ENCODE measurements at places on chromosomes 7 and 10.

DNA sequence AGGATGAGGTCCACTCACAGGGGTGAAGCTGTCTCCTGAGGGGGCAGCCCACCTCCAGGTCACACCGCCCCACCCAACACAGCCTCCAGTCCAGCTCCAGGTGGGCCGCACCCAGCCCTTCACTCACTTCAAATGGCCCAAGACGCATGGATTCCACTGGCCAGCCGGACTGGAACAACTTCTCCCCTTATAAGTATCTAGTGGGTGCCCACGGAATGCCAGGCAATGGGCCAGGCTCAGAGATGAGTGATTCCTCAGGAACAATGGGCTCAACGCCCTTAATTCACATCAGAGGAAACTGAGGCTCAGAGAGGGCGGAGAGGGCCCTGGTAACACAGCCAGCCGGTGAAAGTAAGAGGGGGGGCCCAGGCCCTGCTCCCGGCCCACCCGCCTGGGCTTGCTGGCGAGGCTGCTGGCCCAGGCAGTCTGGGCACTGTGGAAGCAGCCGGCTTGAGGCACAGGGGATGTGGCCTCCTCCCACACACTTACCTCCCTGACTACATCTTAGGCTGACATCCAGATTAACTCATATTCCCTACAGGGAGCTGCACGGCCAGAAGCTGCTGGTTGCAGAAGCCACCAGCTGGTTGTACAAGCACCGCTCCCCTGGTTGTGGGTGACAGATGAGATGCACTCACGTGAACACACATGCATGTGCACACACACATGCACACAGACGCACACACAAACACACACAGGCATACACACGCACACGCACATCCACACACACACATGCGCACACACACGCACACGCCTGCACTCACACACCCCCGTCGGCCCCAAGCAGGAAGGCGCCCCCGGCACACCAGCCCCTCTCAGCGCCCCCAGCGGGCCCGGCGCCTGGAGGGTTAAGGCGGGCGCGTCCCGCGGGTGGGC is 1.0 kb upstream of the FAM20C start:
- DNase-seq: no peak

GRCh38 chr10:76743169-76743568 is 894.4 kb downstream of the KCNMA1 start:
- DNase-seq: no peak

- no peak for DNase-seq
Measured at GRCh38 chr10:103666087-103666761, 172.7 kb downstream of the NEURL1 start.

- no peak for DNase-seq
Measured at GRCh38 chr7:123494193-123494796, 40.1 kb downstream of the IQUB start.

- DNase-seq: no peak
Measured at GRCh38 chr10:77926566-77927401, at the start of gene DLG5. DLG5 (minus strand) TSS chr10:77926755; CDS start chr10:77926520, 235 bp downstream.

- DNase-seq: no peak
Measured at GRCh38 chr7:179209-179681, 13.1 kb upstream of the FAM20C start.

DNA sequence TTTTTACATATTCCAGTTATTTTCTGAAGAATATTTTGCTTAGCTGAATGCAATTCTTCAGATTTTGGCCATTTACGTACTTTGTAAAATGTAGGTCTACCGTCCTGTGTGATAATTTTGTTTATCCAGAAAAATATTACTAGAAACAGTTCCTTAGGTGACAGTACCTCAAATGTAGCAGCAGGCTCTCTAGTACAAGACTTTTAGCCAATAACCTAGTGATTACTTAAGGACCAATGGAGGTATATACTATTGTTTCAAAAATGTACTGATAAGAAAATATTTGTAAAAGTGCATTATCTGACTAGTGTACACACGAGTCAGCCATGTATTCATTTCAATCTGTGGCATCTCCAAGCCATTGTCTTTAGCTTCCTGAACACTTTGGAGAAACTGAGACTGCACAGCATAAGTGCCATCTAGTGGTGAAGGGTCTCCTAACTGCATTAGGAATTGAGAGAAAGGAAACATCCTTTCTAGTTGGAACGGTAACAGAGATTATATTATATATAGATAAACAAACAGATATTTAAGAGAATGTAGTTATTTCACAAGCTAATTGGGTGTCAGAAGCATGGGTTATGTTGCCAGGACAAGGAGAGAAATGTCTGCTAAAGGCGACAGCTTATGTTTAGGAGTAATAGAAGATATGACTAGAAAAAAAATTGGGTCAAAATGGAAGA is 23.7 kb downstream of the RTKN2 start:
- DNase-seq: no peak

DNA sequence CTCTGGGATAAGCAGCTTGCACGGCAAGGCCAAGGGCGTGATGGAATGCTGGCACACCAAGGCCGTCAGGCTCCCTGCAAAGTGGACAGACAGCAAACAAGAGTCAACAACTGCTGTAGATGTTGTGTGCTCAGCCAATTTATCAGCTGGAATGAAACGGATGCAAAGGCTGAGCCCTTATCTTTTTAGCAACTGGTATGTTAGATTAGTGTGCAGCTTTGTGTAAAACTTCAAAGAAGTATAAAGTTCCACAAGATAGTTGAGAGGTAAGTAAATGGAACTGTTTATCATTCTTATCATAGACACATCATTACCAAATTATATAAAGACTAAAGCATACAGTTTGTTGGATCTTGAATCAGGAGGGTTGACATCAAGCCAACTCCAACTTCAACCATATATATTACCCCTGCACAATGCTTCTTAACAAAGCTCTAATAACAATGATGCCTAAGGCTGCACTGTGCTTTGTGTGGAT is 289.0 kb downstream of the TNS3 start:
- DNase-seq: no peak

DNA sequence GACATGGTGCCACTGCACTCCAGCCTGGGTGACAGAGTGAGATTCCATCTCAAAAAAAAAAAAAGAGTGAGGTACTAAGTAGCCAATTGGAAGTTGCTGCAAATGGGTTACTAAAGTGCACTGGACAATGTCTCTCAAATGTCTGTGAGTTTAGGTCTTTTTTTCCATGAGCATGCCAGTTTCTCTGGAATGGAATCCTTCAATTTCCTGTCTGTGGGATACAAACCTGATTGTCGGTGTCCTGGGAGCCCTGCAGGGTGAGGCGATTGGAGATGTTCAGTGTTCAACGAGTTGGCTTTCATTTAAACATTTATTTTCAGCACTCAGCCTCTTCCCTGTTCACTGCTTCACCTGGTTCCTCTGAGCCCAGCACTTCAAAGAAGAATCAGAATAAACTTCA is 5.3 kb upstream of the CALD1 start:
- DNase-seq: no peak

DNA sequence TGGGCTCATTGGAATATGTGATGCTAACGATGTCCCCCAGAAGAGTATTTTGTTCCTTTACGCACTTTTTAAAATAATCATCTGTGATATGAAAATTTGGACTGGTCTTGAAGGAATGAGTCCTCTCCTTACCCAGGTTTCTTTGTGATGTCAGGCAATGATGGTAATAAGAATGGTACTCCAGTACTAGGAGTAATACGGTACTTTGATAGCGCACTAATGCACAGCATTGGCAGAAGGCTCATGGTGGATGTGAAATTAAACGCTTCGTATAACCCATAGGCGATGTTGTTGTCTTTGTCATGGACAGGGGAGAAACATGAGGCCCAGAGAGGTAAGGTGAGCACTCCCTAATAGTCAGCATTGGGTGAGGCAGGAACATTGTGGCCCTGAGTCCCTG is 125.4 kb downstream of the DPP6 start:
- no peak for DNase-seq

DNA sequence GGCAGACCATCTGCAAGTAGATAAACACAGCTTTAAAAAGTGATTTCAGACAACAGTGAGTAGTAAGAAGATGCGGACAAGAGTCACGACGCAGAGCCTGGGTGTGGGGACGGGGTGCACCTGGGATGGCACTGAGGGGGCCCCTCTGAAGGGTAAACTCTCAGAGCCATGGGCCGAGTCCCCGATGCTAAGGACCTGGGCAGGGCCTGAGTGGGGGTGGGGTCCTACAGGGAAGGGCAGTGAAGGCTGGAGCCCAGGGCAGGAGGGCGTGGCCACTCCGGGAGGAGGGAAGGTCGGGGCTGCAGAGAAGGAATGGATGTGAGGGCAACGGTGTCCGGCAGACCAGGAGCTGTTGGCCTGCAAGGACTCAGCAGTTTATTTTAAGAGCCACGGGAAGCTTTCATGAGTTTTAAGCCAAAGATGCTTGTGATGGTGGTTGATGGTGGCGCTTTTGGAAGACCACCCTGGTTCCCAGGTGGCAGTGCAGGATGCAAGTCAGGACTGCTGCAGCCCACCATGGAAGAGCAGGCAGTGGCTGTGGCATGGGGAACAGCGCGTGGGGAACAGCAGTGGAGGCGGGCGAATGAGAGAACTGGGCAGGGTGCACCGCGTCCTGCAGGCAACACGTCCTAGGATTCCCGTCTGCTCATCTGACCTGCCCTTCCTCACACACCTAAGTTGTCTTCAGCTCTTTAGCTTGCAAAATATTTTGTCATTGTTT is 296.8 kb downstream of the DNAJB6 start:
- DNase-seq: no peak

DNA sequence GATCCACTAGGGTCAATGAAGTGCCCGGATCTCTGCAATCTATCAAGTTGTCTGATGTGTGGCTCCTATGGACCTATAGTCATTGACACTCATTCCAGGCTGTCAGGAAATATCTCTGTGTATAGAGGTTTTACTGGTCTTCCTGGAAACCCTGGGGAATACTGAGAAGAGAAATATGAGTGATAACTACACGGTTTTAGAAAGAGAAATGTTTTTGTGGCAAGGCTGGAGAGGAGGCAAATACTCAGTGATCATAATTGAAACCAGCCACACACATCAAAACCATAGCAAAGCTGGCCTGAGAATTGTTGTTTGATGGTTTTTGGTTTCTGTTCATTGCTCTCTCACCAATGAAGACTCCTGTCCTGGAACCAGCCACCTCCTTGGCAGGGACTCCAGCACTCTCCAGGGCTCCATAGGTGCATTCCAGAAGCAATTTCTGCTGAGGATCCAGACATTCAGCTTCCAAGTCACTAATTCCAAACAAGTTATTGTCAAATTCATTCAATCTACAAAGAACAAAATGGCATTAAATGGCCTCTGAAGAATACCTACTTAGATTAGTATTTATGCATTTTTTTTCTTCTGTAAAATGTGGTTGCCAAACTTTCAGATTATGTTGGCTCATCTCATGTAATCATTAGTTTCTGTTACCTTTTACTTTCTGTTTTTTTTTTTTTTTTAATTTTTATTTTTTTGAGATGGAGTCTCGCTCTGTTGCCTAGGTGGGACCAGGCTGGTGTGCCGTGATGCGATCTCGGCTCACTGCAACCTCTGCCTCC is 108.6 kb upstream of the ABI1 start:
- DNase-seq: no peak

DNA sequence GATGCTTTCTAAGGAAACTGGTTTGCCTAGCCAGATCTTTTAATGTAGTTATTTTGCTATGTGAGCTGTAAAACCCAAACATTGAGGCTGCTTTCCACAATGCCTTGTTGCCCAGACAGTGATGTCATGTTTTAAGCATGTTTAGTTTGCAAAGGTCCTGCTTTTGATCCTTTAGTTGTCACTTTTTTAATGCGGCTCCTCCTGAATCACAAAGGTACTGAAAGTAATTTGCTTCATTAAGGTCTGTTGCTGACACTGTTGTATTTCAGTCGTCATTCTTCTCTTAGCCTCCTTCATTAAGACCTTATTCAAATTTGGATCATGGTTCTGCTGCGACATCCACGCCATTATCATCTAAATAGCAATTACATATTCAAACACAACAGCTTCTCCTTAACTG is 10.6 kb downstream of the RPA3 start:
- DNase-seq: no peak

DNA sequence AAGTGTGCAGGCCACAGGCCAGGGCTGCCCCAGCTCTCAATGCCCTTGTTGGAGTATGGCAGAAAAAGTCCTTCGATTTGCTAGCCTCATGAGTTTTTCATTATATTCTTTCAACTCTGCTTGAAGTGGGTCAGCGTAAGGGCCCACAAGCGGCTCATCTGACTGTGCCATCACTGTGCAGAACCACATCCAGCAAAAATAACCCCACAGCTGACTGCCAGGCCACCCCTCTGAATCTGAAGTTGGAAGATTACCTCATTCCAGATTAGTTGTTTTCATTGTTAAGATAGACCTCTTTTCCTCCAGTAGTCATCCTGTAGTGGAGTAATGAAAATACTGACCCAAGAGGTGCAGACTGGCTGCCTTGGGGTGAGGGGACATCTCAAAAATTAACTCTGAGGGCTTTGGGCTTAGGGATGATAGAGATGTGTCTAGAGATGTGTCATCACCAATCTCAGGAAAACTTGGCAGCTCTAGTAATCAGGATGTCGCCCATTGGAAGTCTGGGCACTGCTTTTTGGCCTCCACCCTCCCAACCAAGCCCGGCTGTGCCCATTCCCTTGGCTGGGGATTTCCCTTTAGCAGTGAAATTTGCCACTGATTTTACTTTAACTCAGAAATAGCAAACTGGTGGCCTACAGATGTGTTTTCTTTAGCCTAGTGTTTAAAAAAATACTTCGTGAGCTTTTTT is 164.3 kb downstream of the LCOR start:
- DNase-seq: no peak

- no peak for DNase-seq
Measured at GRCh38 chr7:2213551-2214215, 19.1 kb downstream of the MAD1L1 start.

GRCh38 chr10:98262571-98262970 is 5.4 kb downstream of the LOXL4 start:
- DNase-seq: no peak

DNA sequence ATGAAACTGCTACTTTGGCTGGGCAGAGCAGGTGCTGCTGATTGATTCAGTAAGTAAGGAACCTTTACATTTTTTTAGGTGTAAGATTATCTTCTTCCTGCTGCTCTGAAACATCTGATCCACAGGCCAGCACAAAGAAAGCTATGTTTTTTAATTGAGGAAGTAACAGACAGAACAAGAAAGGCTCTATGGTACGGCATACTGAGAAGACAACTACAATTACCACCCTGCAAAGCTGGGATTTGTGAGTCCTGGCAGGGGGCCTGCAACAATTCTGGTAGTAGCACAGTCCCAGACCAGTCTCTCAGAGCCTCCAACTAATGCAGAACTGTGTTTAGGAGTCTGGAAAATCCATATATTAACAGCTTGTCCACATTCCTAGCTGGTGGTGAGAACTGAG is 103.0 kb upstream of the LRRTM3 start:
- no peak for DNase-seq

DNA sequence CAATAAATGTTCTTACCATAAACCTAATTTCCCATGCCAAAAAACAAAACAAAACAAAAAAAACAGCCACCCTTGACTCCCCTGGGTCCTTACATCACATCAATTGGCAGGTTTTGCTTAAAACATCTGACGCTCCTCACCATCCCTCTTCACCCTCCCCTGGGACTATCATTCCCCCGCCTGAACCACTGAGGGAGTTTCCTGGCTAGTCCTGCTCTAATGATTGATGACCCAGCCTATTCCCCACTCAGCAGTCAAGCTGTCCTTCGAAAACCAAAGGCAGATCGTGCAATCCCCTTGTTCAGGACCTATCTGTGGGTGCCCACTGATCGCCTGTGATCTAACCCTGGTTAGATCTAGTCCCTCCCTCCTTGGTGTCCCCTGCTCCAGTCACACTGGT is 11.2 kb upstream of the FRMPD2 start:
- no peak for DNase-seq

All from omental fat pad (tissue), 4 donors.